ELR (cell line): ENCODE measurements at places on chromosomes 2 and 18.

DNA sequence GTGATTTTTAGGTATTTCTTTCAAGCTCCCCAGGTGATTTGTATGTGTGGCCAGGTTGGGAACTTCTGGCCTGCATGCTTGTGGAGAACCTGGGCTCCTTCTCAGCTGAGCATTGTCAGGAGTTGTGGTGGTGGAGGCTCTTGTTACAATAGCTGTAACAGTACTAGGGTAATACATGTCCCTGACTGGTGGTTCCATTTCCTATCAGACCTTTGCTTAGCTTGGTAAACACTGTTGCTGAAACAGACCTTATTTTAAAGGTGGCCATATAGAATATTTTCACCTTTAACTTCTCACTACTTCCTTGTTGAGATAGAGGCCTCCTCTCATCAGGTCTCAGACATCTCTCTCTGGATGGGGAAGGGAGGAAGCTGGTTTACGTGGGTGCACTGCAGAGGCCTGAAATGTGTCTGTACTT lies 79.2 kb downstream of the SETBP1 start:
- no peak for DNase-seq

DNA sequence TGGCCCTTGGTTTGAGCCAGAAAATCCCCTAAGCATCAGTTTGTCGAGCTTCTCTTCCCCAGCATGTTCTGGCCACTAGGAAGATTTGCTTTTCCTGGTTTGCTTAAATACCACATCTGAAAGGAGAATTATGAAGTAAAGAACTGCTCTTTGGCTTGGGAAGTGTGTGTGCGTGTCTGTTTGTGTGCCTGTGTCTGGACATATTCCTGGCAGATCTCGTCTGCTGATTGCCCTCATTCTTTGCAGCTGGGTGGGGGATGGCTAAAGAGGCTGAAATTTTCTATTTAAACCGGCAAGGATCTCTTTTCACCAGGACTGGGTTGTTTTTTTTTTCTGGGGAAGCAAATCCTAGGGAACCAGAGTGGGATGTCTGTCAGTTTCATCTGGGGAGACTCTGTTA lies 57.3 kb upstream of the MBOAT2 start:
- no peak for DNase-seq

- DNase-seq, result no peak
Measured at GRCh38 chr2:10331702-10332401, 29.1 kb downstream of the HPCAL1 start.

GRCh38 chr2:54194761-54195750 lies 61.0 kb downstream of the TSPYL6 start:
- no peak for DNase-seq

- DNase-seq, result no peak
Measured at GRCh38 chr2:86645752-86646151, 22.1 kb upstream of the RNF103 start.

DNA sequence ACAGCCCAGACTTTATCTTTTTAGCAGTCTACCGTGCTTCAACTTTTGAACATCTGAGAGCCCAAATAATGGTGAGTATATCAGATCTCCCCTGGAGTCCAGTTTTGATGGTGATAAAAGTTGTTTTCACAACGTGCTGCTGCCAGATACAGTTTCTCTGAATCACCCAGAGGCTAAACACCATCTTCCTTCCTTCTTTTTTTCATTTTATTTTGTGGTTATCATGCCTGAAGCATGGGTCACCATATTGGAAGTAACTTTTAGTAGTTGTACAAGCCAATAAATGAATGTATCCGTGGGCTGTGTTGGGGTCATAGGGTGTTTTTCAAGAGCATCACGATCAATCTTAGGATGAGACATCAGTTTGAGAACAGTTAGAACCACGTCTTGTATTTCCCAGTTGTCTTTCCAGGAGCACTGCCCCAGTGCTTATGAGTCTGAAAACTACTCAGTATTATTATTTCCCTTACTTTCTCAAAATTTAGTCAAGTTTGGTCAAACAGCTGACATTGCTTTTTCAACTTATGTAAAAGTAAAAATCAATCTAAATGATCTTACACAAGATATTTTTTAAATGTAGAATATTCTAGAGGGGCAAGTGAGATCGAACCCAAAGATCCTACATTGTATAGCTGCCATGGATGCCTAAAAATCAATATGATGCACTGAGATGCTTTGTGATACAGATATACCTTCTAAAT lies 311.4 kb downstream of the CTNNA2 start:
- peak; percentile 10 for DNase-seq

DNA sequence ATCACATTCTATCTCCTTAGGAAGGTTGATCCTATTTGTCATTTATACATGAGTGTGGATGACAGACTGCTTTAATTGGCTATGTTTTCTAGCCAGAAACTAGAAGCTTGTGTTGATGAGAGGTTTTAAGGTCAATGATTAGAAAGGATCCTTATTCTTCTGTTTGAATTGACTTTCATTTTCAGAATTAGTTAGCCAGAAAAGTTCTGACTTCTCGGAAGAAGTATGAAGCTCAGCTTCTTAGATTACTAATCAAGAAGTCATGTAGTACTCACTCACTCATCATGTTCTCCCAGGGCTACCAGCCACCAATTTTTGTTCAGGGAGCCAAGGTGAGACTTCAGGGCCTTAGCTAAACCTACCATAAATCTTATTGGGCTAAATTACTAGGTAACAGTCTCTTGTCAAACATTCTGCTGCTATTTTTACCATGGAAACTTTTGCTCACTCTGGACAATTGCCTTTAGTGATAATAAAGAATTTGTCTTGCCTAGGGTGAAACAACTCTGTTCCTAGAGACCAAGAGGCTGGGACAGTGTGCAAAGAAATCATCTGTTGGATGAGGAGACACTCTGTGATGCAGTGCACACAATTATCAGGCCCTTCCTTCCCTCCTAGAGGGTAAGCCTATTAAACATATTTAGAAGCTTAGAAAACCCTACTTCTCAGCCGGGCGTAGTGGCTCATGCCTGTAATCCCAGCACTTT lies 111.6 kb upstream of the DNMT3A start:
- DNase-seq, result peak; percentile 25
